ENCODE measurements at places on chromosomes 16 and 17.

GRCh38 chr17:82262344-82262743, 11.2 kb downstream of the CSNK1D start:
- no peak for DNase-seq

GRCh38 chr17:50778988-50779387, 11.7 kb upstream of the ANKRD40CL start:
- DNase-seq = no peak

DNA sequence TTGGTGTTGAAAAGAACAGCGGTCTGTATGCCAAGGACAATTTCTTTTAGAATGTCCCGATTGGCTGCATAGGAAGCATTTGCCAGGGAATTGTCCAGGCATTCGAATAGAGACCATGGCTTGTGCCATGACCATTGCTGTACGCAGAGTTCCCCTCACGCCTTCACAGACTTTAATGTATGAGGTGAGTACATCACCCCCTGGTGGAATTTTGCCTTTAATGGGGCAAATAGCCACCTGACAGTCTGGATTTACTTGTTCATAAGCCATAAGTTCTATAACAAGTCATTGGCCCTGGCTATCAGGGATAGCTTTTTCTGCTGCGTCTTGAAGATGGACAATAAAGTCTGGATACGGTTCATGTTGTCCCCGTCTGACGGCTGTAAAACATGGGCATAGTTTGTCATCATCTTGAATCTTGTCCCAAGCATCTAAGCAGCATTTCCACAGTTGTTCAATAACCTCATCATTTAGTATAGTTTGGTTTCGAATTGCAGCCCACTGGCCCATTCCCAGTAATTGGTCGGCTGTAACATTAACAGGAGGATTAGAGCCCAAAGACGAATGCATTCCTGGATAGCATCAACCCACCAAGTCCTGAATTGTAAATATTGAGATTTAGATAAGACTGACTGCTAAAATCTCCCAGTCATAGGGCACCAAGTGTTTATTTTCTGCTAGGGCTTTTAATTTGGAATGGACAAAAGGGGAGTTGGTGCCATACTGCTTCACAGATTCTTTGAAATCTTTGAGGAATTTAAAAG, 67.7 kb upstream of the ARL4D start:
- DNase-seq = no peak

DNA sequence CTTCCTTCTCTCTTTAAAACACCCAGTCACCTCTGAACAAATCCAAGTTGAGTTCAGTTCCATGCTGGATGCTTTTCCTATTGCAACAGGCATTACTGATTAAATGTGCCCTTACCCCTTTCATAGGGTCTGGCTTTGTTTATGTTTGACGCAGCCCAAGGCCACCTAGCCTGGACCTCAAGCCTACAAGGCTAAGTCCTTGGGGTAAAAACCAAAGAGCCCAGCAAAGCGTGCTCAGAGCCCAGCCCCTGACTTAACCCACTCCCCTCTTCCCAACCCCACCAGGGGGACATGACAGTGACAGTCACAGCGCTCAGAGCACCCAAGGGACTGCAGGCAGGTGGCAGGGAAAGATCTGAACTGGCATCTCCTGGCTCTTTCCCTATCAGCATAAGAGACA, 200.6 kb downstream of the XYLT1 start:
- DNase-seq = no peak

DNA sequence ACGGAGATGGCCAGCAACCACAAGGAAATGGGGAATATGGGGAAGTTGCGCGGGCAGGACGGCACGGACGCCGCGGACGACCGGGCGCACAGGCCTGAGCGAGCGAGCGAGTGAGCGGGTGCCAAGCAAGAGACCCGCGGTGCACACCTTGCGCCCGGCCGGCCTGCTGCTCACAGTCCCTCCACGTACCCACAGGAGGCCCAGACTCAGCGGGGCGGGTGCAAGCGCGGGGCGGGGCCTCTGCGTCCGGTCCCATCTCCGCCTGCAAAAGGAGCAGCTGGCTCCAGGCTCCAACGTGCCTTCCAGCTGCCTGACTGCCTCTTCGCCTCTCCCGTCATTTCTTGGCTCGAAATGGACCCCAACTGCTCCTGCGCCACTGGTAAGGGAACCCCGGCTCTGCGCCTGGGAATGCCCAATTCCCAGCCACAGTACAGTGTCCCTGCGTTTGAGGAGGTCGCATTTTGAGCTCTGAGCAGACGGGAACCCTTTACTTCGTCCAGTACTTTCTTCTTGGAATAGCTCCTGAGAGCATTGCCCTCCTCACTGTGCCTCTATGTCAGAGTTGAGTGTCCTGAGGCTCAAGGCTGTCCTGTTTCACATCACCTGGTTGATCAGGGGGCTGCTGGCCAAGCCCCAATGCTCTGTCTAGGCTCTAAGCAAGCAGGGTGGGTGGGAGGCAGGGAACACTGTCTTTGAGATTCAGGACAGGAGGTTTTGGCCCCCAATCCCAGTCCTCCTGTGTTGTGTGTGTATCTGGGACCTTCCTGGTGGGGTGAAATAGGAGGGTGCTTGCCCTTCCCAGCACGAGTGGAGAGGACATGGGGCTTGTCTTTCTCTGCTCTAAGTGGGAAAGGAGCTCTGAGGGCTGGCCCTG, 8.1 kb upstream of the MT1E start:
- DNase-seq = peak; percentile 63

- DNase-seq = no peak
These were observed 23.5 kb downstream of the ZNF276 start for GRCh38 chr16:89744813-89745212.

DNA sequence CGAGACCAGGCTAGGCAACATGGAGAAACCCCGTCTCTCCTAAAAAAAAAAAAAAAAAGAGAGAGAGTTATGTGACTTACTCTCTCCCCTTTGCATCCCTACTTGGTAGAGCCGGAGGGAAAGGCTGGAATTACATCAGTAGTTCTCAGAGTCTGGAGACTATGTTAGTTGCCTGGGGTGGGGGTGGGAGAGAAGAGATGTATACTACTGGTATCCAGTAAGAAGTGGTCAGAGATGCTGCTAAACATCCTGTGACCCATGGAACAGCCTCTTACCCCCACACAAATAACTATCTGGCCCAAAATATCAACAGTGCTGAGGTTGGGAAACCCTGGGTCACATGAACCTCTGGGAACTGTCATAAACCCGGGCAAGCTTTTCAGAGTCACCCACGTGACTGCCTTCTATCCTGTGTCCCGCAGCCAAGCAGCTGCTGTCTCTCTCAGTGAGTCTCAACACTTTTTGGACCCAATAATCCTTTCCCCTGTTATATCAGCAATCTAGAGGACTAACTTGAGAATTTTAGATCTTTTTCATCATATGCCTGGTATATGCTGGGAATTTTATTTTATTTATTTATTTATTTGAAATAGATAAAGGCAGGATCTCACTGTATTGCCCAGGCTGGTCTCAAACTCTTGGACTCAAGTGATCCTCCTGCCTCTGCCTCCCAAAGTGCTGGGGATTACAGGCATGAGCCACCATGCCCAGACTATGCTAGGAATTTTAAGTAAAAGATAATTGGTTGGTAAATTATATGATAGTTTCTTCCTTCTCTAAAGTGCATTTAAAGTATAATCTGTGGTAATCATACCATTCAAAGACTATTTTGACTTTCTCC, 8.7 kb downstream of the EIF1 start:
- no peak for DNase-seq

GRCh38 chr16:52312716-52313115, 234.2 kb downstream of the TOX3 start:
- no peak for DNase-seq

GRCh38 chr17:49991409-49991808, 3.6 kb downstream of the DLX3 start:
- no peak for DNase-seq

DNA sequence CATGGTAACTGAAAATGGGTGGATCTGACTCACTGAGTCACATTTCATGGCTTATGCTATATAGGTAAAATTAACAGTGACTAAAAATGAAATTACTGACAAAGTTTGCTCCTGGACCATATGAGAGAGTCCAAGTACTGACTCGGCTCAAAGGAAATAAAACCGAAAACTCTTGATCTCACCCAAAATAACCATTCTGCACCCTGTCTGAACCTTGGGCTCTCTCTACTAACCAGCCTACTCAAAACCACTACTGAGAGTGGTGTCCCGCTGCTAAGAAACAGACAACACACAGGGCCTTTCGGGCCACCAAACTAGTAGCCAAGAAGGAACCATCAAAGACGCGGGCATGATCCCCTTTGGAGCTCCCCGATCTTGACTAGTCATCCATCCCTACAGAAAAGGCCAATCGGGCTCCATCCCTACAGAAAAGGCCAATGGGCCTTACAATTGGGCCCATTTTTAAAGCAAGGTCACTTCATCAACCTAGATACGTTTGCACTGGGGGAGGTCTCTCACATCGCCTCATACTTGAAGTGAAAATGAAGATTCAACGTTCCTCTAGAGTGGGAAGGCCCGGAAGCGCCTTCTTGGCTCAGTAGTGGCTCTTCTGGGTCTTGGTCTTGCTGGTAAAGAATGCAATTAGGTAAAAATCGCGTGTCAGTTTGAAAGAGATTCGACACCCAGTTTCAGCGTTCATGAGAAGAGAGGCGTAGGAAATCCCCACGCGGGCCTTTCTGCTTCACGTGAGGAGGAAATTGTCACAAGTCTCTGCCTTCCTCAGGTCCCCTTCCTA, 720 bp upstream of the ZPBP2 start:
- DNase-seq = peak; percentile 37

GRCh38 chr17:67326440-67326839, 39.9 kb downstream of the PSMD12 start:
- DNase-seq = no peak

DNA sequence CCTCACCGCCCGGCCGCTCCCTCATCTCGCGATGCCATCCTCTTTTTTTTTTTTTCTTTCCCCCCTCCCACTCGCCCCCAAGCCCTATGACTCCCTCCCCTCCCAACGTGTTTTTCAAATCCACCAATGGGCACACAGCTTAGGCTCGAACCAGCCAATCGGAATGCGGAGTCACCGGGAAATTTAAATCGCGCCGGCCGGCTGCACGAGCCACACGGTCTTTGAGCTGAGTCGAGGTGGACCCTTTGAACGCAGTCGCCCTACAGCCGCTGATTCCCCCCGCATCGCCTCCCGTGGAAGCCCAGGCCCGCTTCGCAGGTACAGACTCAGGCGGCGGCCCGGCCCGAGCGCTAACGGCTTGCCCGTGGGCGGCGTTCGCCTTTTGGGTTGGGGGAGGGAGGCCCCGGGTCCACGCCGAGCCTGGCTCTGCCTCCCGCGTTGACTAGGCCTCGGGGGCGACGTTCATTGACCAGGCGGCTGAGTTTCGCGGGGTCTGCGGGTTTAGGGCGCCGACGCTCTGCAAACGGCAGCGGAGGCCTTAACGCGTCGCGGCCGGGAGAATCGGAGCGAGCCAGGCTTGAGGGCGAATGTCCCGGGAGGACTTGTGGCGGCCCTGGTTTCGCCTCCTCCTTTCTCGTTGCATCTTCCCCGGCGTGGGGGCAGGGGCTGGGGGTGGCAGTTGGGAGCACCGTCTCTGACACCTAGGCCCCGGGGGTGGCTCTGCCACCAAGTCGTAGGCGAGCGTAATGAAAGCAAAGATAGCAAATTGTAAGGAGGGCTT, at the start of gene KPNA2:
KPNA2 (plus strand) TSS at position 213 of the 781 bp plus-strand sequence. CDS start 1,398 bp downstream, outside the sequence.
- DNase-seq = peak; percentile 87

DNA sequence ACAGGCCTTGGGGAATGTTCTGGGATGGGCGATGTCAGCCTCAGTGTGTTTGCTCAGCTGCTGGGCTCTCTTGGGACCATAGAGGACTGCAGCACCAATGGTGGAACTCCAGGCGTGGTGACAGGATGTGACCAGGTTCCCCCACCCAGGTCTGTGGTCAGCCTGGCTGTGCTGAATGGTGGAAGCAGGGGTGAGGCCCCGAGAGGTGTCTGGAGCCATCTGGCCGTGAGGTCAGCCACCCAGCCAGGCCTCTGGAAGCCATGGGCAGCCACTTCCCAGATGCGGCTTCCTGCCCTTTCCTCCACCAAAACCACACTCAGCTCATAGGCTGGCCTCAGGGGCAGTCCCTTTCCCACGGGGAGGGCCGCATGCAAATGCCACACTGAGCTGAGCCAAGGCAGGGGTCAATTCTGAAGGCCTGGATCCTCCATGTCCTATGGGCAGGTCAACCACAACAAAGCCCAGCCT, 7.8 kb upstream of the MAPK7 start:
- no peak for DNase-seq

DNA sequence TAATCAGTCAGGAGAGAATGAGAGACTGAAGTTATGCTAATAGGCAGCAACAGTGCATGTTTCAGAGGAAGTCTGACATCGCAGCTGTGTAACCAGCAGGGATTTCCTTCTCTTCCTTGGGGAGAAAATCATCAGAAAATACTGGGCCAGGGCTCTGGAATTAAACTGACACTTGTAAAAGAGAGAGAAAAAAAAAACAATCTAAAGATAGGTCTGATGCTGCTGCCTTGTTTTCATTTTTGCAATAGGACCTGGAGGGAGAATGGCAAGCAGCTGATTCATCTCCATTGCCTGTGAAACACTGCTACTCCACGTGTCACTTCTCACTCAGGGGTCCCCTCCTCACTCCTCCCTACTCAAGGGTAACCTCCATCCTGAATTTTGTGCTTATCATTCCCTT, 17.7 kb upstream of the CORO6 start:
- DNase-seq = no peak

GRCh38 chr16:50644729-50645128, 36.4 kb downstream of the SNX20 start:
- no peak for DNase-seq

GRCh38 chr17:48231995-48232959, 124.7 kb downstream of the SNX11 start:
- DNase-seq = no peak

DNA sequence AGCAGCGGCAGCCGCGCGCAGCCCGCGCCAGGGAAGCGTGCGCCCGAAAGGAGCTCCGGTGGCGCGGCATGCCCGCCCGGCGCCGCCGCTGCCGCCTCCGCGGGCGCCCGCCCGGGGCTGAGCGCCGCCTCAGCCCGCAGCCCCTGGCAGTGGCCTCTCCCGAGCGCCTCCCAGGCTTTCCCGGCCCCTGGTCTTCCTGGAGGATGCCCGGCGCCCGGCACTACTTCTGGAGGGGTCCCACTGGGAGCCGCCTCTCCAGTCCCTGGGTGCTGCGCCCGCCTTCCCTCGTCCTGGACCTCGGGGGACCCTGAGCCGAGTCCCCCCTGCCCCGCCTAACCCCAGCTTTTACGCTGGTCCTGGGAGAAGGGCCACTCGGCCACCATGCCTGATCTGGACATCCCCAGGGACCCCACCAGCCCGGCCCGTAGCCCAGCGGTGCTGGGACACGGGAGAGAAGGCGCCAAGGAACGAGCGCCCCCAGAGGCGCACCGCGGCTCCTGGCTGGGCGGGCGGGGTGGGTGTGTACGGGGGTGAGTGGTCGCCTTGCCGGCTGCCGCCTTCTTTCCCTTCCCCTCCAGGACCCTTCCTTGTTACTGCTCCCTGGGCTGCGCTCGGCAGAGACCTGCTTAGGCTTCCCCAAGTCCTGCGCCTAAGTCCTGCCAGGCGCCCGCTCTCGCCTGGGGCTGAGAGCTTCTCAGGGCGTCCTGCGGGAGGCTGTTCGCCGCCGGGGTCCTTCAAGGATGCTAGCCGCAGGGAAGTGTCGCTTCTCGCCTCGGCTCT, 704 bp downstream of the ASIC2 start:
- no peak for DNase-seq
